ENCODE measurements at places on chromosomes 2 and 18. TPM values are rescaled to one million over a fixed set of nuclear protein-coding genes. Genes with fewer than 3 reads are reported as not detected.

INHA gene
- total RNA-seq = 0.83 TPM

WNT10A gene
- not detected for total RNA-seq

GNAL gene
- total RNA-seq = 2.3 TPM

PLGLB1 gene
- 0.13 TPM for total RNA-seq

PARD6G gene
- 3.1 TPM for total RNA-seq

GALR1 gene
- not detected for total RNA-seq

C2orf72 gene
- 0.40 TPM for total RNA-seq

THSD7B gene
- 0.16 TPM for total RNA-seq

TNFRSF11A gene
- 2.5 TPM for total RNA-seq

IL36G gene
- total RNA-seq = not detected

DPP4 gene
- 0.05 TPM for total RNA-seq

ACKR3 gene
- total RNA-seq = not detected

CYP1B1 gene
- 0.50 TPM for total RNA-seq

CXCR1 gene
- not detected for total RNA-seq

ELOA2 gene
- total RNA-seq = not detected
